HFF-Myc (cell line): ENCODE measurements at places on chromosomes 4 and X.

- no peak for DNase-seq
Observed at GRCh38 chr4:168853770-168854169, 156.3 kb downstream of the CBR4 start.

DNA sequence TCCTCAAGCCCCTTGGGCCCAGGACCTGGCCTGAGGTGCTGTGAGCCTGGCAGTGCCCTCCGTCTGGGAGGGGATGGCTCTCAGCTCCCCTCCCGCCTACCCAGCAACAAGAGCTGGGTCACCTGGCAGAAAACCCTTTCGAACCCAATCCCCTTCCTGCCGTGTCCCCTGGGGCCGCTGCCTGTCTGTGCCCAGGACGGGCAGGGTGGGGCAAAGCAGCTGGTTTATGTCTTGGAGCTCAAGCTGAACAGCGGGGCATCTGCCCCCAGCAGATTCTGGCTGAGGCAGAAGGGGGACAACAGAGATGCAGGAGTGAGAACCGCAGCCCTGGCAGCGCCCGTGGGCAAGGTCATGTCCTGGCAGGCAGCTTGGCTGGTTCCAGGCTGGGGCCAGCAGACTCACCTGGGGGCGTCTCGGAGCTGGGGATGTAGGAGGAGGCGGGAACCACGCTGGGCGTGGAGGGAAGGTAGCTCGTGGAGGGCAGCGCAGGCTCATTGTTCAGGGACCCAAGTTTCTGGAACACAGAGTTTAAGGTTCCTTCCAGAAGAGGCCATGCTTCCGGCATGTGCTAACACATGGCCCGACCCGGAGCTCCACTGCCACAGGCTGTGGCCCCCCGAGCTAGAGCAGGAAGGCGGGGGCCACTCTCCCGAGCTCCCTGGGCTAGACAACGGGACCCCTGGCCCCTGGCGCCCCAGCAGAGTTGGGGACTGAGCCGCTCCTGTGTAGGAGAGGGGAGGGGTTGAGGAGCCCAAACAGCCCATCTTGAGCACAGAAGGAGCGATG is 24.2 kb downstream of the NELFA start:
- DNase-seq: no peak

GRCh38 chr4:140061659-140062289 is 92.2 kb downstream of the MAML3 start:
- DNase-seq: no peak

DNA sequence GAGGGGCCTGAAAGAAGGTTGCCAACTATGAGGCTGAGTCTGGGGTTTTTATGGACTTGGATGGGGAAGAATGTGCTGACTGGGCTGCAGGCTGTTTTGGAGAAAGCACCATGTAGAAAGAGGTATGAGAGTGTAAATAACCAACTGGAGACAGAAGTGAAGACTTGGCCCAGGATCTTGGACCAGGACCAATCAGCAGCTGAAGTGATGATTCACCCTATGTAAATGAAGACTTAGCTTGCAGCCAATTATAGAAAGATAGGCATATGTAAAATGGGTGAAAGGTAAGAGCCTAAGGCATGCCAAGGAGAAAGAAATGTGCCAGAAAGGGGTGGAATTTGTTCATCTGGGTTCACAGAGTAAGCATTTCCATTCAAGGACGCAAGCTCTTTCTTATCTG is 856.7 kb upstream of the PRKX start:
- no peak for DNase-seq

GRCh38 chr4:99857307-99857706 is 36.9 kb downstream of the LAMTOR3 start:
- no peak for DNase-seq

DNA sequence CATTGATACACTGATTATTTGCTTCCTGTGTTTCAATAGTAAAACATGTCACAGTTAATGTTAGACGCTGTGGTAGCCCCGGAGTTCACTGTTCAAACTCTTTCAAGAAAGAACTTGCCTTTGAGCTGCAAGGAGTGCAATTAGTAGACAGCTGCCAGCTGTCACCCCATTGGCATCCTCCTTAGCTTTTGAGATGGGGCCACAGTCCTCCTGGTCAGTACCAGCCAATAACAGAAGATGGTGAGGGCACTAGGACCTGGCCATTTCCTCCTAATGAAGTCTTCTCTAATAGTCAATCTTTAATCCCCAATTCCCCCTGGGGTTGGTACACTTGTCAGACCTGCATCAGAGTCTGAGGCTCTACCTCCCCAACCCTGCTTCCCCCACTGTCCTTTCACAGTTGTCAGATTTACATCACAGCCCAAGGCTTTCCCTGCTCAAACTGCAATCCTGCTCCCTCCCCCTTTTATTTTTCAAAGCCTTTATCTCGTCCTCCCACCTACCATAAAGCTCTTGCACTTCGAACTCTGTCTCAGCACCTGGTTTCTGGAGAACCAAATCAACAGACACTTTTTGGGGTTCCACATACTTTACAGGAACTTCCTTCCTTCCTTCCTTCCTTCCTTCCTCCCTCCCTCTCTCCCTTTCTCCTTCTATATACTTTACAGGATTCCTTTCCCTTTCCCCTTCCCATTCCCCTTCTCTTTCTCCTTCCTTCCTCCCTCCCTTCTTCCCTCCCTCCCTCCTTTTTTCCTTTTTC is 182.0 kb downstream of the RASL11B start:
- DNase-seq: no peak

GRCh38 chrX:66035667-66036066 is 4.2 kb downstream of the VSIG4 start:
- no peak for DNase-seq

- DNase-seq: no peak
Observed at GRCh38 chr4:2932321-2932950, 30.8 kb downstream of the NOP14 start.

DNA sequence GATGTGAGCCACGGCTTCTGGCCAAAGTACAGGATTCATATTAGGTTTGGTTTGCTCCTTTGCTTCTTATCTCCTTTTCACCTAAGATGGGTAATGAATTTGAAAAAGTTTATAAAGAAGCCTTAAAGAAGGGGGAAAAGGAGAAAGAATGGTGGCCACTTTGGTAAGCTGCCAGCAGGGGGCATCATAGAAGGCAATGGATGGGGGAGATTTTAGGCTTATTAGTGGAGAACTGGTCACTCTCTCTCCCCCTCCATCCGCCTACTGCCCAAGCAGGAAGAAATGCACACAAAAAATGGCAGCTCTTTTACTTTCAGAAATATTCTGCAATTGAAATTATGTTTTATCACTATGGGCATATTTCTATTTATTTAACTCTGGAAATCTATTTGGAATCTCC is 32.0 kb downstream of the SPARCL1 start:
- DNase-seq: no peak

- no peak for DNase-seq
Observed at GRCh38 chr4:176874721-176875445, 82.2 kb upstream of the VEGFC start.

- DNase-seq: no peak
Observed at GRCh38 chr4:33831442-33832066, 2412.8 kb downstream of the ARAP2 start.

GRCh38 chr4:84928089-84928488 is 38.4 kb downstream of the WDFY3 start:
- no peak for DNase-seq

GRCh38 chr4:133379681-133380438 is 230.8 kb downstream of the PCDH10 start:
- no peak for DNase-seq

DNA sequence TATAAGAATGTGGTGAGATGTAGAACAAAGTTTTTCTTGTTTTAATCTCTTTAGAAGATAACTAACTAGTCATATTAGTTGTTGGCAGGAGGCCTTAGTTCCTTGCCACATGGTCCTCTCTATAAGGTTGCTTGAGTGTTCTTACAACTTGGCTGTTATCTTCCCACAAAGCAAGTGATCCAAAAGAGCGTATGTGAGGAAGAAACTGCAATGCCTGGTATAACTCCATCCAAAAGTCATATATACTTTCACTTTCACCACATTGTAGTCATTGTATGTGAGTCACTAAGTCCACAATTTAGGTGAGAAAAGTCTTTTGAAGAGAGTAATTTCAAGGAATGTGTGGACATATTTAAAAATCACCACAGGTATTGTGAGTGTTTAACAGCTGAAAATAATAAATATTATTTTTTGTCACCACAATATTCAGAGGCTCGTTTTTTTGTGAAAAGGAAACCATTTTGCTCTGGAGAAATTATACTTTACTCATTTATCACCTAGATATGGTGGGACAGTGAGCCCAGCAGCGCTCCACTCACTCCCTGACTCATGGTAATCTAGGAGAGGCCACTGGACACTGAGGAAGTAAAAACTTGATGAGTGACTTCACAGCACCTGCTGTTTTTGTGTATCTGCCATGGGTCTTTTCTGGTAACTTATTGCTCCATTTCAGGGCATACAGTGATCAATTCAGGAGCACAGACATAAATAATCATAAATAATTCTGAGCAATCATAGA is 369.4 kb upstream of the NDST3 start:
- no peak for DNase-seq

GRCh38 chrX:25049971-25050370 is 34.2 kb upstream of the ARX start:
- no peak for DNase-seq

DNA sequence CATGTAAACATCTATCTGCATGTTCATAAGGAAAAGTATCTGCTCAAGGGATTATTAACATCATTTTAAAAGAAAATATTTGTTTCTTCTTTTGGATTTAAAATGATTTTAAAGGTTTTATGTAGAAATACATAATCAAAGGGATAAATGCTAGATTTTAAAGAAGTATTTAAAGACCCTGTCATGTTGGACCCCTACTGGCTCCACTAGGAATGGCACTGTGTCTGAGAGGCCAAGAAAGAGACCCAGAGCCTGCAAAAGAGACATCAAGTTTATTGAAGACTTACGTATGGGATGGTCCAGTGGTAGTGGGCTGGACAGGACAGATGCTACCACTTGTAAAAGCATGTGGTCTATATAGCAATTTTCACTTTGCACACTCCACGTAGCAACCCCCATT is 78.7 kb upstream of the PCDH18 start:
- peak; percentile 22 for DNase-seq

DNA sequence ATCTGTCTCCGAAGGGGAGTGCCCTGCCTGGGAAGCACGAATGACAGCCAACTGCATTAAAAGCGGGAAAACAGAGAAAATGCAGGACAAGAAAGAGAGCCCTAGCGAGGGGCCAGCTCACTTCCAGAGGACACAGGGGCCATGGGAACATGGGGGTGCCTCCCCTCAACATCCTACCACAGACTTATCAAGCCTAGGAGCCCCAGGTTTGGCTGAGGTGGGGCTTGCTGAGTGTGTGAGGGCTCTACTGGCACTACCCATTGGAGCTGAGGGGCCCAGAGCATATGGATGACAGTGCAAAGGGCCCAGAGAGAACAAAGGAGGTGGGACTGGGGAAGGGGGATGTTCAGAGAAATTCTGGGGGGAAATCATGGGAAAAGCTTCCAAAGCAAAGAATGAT is 101.8 kb downstream of the PJA1 start:
- DNase-seq: no peak

DNA sequence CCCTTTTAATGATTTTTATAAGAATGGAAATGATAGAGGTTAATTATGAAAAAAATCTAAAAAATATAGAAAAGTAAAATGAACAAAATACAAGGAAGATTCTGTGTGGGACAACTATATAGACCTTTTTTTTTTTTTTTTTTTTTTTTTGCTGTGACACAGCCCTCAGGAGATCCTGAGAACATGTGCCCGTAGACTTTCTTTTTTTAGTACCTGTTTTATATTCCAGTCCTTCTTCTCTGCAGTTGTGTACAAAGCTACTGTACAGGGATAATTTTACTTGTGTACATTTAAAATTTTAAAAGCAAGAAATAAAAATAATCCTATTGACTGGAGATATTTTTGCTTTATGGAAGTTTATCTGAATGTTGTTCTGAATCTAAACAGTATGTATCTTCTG is 85.5 kb downstream of the KDM6A start:
- no peak for DNase-seq

DNA sequence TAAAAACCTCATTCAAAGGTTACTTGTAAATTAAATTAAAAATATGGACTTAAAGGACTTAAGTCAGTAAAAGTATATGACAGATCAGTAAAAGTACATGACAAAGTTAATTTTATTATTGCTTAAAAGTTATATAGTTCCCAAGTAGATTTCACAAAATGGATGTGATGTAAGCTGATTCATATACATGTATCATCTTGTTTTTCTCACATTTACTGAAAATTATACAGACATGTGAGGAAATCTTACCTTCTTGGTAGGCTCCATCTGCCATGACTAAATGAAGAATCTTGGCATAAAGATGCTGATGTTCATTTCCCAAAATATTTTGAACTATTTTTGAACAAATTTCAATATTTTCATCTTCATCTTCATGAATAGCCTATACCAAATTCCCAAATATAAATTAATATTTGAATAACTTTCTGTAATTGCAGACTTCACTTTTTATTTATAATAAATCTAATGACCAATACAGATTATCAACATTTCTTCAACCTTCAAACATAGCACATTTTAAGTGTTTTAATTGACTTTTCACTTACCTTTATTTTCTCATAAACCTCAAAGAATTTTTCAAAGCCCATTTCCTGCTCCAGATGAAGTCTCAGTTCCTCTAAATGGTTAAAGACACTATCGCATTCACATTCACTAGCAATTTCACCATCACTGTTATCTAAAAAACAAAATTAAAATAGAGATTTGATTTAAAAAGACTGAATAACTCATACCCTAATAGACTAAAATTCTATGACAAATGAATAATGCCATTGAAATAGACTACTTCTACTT is 129.4 kb upstream of the SH3RF1 start:
- DNase-seq: no peak

- DNase-seq: no peak
Observed at GRCh38 chr4:102832105-102832504, 4.8 kb upstream of the UBE2D3 start.

DNA sequence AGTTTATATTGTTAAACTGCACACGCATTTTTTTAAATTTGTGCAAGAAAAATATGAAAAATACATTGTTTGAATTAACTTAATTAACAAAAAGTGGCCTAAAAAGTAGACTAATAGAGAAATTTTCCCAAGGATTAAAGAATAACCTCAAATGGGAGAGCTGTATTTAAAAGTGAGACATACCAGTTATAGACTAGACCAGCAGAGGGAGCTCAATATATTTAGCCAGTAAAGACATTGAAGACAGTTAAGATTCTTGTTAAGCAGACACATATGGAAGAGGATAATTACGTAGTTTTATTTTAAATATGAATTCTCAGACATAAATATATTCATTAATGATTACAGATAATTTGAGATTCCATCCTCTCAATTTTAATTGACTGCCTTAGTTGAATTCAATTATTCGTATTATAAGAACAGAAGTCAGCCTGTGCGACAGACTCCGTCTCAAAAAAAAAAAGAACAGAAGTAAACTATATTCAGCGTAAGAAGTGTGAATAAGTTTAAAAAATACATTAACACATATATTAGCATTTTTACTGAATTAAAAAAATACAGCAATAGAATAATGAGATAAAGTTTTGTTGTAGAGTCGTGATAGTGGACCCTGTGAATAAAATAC is 64.8 kb downstream of the GLRA3 start:
- peak; percentile 19 for DNase-seq

- DNase-seq: no peak
Observed at GRCh38 chrX:55011294-55011693, 11.1 kb downstream of the APEX2 start.

GRCh38 chrX:10112510-10112909 is 44.3 kb upstream of the CLCN4 start:
- DNase-seq: no peak

- DNase-seq: no peak
Observed at GRCh38 chrX:69117876-69118526, 47.3 kb downstream of the PJA1 start.

GRCh38 chr4:158760866-158761265 is 8.0 kb upstream of the FNIP2 start:
- DNase-seq: no peak

GRCh38 chr4:149120331-149121022 is 678.3 kb upstream of the NR3C2 start:
- no peak for DNase-seq

GRCh38 chr4:139416073-139416673 is 37.7 kb upstream of the RAB33B start:
- DNase-seq: peak; percentile 24
